OCI-LY7 (cell line): ENCODE measurements at places on chromosomes 7 and 10.

- DNase-seq = no peak
Measured at GRCh38 chr10:44697116-44697515, 214.0 kb upstream of the TMEM72 start.

- DNase-seq = no peak
Measured at GRCh38 chr10:30176182-30176581, 116.8 kb upstream of the JCAD start.

DNA sequence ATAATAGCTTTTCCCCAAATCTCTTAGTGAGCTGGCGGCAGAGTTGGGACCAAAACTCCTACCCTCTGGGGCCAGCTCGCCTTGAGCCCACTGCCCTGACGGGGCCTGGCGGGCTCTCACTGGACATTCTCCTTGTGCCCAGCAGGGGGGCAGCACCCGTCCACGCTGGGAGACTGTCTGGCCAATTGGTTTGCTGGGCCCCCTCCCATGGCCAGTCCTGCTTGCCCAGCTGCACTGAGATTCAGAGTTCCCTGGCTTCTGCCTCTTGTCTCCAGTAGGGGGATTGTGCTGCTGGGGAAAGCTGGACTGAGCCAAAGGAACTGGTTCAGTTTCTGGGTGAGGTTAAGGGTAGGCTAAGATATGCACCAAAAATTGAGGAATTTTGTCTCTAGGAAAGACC lies 59.8 kb downstream of the RAMP3 start:
- DNase-seq = no peak

GRCh38 chr10:88707429-88708155 lies 1.5 kb downstream of the LIPK start:
- DNase-seq = no peak

DNA sequence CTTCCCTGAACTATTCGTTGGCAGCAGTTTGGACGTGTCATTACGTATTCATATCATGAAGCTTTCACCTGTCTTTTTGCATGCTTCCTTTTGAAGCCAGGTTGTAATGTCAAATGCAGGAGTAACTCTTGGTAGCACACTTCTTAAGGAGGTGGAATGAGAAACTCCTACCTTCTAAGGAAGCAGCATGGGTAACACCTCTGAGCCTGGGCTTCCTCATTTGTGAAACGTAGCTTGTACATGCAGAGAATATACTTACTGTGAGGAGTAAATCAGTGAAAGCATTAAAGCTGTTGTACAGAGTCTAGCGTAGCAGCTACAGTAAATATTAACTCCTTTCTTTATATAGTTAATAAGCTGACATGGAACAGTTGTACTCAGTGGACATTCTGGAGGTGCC lies 21.1 kb downstream of the CUL1 start:
- DNase-seq = no peak

GRCh38 chr7:28068811-28069216 lies 111.8 kb downstream of the JAZF1 start:
- no peak for DNase-seq

GRCh38 chr7:26007510-26007909 lies 144.5 kb upstream of the NFE2L3 start:
- no peak for DNase-seq

GRCh38 chr7:121288894-121289293 lies 39.9 kb upstream of the WNT16 start:
- no peak for DNase-seq

DNA sequence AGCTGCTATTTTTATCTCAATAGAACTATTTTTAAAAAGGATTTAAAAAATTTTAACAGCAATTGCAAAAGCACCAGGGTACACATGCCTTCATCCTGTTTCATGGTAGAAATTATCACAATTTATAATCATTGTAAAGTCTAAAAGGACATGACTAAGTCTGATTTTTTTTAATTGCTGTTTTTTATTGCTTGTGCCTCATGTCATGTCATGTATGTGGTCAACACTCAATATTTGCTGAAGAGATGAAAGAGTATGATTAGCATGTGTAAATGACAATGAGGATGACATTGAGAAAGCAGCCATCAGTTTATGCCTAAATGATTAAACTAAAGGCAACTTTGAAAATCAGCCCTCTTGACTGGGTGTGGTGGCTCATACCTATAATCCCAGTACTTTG lies 74.8 kb downstream of the GPR37 start:
- DNase-seq = no peak

DNA sequence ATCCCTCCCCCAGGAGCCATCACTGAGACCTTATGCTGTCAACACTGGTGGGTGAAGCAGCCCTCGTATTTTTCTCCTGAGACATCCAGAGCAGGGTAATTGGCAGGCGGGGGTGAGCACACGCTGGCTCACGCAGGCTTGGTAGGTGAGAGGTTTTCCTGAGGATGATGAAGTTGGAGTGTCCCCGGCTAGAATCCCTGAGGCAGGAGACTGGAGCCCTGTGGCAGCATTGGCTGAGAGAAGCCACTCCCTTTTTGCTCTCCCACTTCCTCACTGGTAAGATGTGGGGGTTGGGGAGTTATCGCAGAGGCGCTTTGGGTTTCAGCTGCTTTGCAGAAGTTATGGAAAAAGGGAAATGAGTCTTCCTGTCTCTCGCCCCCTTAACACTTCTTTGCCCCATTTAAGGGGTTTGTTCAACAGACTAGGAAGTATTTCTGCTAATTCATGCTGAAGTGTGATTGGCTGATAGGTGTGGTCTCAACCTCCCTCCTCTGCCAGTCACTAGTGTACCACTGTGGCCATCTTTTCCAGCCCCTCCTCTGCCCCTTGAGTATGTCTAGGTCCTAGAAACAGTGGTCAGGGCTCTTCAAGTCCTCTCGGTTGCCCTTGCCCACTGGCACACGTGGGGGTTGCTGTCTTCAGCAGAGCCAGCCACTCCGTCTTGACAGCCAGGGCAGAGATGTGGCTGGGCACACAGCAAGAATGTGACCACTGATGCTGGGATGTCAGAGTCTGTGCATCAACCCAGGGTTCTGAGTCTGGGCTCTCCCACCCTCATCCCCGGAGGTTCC lies 5.7 kb downstream of the ARPC1B start:
- DNase-seq = peak; percentile 82

DNA sequence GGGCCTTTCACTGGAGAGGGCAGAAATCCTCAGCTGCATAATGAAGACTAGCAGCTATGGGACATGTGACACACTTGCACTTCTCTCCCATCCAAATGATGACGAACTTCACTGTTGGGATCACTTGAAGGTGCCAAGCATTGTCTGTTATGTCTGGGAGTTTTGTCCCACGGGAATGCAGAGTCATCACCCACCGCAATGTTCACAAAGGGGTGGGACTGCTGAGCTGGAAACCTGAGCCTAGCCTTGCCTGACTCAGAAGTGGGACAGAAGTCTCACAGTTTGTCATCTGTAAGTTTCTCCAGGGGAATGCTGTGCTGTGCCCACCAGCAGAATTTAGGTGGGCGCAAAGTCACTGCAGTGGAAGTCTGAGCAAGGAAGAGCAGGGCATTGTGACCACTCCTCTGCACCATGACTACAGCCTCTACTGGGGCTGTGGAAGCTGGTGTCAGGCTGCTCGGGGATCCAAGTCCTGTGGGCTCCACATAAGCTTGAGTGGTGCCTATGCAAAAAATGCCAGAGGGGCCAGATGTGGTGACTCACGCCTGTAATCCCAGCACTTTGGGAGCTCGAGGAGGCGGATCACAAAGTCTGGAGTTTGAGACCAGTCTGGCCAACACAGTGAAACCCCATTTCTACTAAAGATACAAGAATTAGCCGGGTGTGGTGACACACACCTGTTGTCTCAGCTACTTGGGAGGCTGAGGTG lies 472.0 kb upstream of the CNTNAP2 start:
- no peak for DNase-seq

DNA sequence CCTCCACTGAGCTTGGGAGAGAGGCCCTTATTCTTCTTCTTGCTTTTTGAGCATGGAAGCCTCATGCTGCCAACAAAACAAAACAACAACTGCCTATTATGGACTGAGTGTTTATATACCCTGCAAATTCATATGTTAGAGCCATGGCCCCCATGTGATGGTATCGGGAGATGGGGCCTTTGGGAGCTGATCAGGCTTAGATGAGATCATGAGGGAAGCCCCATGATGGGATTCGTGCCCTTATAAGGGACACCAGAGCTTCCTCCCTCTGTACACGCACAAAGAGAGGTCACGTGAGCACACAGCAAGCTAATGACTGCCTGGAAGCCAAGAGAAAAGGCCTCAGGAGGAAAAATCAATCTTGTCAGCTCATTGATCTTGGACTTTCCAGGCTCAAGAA lies 235.0 kb downstream of the FANK1 start:
- no peak for DNase-seq

DNA sequence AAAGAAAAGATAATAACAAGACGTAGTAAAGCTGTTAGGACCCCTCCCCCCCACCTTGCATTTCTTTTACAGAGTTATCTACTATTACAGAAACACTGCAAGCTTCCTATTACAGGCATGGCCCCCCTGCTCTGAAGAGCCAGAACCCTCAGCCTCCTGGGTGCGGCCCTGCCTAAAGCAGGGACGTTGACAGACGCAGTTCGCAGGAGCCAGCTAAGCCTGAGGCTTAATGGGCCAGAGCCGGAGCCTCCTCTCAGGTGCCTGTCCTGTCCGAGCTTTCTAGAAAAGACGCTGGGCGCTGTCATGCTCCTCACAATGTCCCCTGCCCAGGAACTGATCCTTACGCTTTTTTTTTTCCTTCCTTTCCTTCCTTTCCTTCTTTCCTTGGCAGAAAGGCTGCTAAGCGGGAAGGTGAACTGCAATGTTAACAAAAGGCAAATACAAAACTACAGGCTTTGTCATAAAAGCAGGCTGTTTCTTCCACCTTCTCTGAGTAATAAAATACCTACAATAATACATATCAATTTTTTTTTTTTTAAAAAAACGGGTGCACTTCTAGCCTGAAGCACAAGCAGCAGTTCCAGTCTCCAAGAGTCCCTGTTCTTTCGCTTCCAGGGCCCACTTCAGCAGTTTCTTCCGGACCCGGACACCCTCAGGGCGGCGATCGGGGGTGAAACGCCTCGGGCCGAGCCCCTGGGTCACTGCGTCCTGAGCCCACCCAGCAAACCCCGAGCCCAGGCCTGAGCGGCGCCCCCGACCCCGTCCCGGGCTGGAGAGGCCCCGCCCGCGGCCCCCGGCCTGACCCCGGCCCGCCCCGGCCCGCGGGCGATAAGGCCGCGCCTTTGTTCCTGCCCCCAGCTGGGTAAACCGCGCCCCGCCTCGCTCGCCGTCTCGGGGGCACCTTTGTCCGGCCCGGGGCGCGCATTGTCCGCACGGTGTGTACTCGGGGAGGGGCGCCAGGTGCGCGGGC lies 11.2 kb downstream of the MNX1 start:
- no peak for DNase-seq

- no peak for DNase-seq
Measured at GRCh38 chr7:78542541-78542940, 744.0 kb downstream of the PHTF2 start.

DNA sequence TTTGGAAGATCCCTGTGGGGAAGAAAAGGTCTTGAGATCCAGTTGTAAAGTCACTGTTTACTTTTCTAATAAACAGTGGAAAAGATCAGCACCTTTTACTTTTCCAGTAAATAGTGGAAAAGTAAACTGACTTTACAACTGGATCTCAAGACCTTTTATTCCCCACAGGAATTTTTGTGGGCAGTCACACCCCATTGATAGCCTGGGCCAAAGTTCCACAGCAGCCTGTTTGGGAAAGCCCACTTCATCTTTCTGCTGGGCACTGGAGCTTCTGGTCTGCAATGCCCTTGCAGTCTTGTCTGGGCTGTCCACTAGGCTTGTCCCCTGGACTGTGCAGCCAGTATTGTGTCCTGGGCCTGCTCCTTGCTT lies 50.2 kb downstream of the ADCY1 start:
- DNase-seq = no peak

GRCh38 chr10:1367938-1368841 lies 312.0 kb downstream of the WDR37 start:
- no peak for DNase-seq

DNA sequence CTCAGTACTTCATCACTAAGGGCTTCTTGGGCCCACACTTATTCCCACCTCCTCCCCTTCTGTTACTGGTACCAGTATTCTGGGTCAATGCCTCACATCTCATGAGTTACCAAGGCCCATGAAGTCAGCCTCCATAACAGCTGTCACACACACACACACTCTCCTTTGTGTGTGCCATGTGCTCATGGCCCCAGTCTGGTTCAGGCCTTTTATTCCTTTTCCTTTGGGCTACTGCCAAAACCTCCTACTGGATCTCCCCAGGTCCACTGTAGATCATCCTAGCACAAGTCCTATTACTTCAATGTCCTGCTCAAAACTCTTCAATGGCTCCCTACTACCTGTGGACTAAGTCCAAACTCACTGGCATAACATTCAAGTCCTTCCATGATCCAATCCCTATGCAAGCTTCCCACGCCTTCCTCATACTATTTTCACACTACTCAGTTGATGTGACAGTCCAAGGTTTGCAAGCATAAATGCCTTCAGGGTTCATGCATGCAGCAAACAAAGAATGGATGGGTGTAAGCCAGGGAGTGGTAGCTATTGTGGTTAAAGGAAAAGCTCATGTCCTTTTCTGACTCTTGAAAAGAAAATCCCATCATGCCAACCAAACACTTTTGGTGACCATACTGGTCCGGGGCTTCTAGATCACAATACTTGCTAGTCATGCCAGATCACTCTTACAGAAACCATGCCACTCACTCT lies 68.1 kb downstream of the CCDC6 start:
- no peak for DNase-seq
